ENCODE measurements at places on chromosomes 4 and X.

- no peak for DNase-seq
Measured at GRCh38 chr4:140082391-140082755, 71.6 kb downstream of the MAML3 start.

DNA sequence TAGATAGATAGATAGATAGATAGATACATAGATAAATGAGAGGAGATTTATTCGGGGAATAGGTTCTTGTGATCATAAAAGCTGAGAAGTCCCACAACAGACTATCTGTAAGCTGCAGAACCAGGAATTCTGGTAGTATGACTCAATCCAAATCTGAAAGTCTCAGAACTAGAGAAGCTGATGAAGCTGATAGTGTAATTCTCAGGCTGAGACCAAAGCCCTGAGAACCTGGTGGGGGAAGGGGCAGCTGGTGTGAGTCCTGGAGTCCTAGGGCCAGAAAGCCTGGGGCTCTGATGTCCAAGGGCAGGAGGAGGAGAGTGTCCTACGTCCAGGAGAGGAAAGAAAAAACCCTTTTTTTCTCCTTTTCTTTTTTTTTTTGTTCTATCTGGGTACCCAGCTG lies 8.0 kb upstream of the BANK1 start:
- DNase-seq: no peak

- no peak for DNase-seq
Measured at GRCh38 chr4:75308049-75308448, 206.2 kb downstream of the RCHY1 start.

- DNase-seq: no peak
Measured at GRCh38 chrX:96568071-96568470, 116.6 kb upstream of the DIAPH2 start.

GRCh38 chr4:10009861-10010500 lies 11.3 kb downstream of the SLC2A9 start:
- no peak for DNase-seq

- DNase-seq: no peak
Measured at GRCh38 chr4:14874990-14875389, 127.3 kb upstream of the CPEB2 start.

- DNase-seq: no peak
Measured at GRCh38 chr4:108681321-108681809, 31.0 kb downstream of the OSTC start.

DNA sequence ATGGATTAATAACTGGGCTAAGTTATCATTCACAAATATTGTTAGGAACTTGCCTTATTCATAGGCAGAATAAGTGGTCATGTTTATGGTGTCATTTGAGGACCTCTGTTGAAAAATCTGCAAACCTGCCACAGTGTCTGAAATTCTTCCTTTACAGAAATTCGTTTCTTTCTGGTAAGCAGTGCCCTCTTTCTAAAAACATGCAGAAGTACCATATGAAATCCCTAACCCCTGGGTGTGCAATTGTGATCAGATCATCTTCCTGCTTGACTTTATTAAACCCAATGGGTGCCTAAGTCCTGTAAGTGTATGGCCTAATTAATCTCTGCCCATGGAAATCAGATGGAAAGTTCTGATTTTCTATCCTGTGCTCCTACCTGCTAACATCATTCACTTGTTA lies 4.4 kb upstream of the HTATSF1 start:
- no peak for DNase-seq

DNA sequence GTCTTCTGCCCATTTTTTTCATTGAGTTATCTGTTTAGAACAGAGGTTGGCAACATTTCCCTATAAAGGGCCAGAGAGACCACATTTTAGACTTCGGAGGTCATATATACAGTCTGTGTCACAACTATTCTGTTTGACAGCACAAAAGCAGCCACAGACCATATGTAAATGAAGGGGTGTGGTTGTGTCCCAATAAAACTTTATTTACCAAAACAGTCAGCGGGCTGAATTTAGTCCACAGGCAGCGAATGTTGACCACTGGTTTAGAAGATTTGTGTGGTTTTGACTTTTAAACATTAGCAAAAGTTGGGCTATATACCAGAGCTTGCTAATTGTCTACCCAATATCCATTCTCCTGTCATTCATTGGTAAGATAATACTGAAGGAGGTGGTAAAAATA lies 150.8 kb downstream of the AMELX start:
- DNase-seq: no peak

DNA sequence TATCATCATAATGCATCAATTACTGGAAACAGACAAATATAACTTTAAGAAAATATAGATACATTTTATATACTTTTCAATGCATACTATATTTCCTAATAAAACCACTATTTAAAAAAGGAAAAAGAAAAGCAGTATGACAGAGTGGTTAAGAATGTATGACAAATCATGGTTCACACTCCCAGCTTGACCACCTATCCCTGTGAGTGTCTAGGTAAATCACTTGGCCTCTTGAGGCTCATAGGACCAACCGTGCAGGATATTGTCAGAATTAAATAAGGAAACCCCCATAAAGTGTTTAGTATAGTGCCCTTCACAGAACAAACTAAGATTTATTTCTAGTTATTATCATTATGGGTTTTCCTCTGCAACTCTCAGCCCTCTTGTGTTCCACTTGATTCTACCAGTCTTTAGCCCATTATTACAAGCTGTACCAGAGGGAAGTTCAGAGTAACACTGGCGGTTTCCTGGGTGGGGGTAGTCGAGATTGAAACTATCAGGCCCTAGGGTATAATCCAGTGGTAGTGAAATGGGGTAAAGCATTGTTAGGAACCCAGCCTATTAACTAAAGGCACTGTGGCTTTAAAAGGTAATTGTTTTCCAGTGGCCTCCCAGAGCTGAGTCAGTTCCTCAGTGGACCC lies 55.5 kb upstream of the PAK3 start:
- DNase-seq: no peak

DNA sequence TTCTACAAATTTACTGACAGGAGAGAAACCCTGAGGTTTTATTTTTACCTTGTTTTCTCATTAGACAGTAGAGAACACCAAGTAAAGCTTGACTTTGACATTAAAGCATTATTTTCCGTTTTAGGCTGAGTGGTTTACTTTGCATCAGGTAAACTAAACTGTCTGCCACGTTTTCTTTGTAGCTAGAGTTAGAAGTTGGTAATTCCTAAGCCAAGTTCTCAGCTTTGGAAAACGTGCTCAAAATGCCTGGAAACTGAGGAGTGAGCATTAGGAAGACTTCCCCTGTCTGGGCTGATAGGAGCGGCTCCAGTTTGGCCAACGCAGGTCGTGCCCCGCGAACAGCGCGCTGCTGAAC lies 819 bp downstream of the PDLIM3 start:
- DNase-seq: no peak

GRCh38 chr4:40066651-40067050 lies 10.0 kb downstream of the N4BP2 start:
- DNase-seq: no peak

Data from forelimb muscle (tissue), 1 donor.